SJCRH30 (cell line): ENCODE measurements at places on chromosomes 1 and 21.

GRCh38 chr1:167439301-167439988 lies 78.9 kb downstream of the CD247 start:
- peak; percentile 33 for DNase-seq

DNA sequence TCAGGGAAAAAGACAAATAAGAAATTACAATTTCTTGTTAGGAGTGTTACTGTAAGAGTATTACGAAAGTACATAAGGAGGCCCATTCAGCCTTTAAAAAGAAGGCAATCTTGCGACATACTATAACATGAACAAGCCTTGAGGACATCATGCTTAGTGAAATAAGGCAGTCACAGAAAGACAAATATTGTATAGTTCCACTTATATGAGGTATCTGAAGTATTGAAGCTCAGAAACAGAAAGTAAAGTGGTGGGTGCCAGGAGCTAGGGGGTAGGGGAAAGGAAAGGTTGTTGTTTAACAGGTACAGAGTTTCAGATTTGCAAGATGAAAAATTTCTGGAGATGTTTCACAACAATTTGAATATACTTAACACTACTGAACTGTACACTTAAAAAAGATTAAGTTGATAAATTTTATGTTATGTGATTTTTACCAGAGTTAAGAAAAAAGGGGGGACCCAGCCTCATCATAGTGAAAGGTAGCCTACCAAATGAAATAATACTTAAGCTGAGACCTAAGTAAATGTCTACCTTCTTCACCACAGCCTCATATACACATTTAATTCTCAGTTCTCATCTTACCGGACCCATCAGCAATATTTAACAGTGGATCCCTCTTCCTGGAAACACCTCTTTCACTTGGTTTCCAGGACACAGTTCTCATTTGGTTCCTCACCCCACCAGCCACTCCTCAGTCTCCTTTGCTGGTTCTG lies 19.5 kb downstream of the USP24 start:
- no peak for DNase-seq

- DNase-seq, result no peak
Observed at GRCh38 chr1:51506537-51506936, 12.5 kb downstream of the EPS15 start.

GRCh38 chr21:17708522-17709265 lies 96.0 kb upstream of the BTG3 start:
- DNase-seq, result no peak

- DNase-seq, result no peak
Observed at GRCh38 chr1:33397125-33397506, 33.8 kb downstream of the PHC2 start.

DNA sequence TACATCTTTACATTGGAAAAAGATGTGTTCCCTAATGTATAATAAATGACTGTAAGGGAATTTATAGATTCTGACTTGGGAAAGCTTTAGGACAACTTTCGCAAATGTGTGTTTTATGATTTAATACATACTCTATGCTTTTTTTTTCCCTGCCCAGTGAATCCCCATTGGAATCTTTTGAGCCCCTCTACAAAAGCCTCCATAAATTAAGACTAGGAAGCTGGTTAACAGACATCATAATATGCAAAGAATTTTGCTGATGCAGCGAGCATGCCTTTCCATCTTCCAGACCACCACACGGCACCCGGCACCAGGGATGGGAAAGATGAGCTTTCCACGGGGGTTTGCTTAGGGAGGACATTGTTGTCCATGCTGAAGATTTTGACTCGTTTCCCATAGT lies 156.1 kb upstream of the IVNS1ABP start:
- DNase-seq, result no peak

DNA sequence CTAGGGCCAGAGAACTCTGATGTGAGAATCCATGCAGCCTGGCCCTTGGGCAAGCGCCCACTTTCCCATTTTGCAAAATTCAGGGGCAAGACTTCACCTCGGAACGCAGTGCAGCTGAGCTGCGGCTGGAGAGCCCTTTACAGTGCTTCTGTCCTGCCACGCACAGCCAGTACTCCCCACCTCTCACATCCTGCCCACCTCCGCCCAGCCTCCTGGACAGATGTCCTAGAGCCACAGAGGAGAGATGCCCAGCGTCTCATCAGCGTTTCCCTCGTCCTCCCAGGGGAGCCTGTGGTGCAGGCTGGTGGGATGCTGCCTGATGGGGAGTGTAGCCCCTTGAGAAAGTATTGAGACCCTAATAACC lies 29.6 kb downstream of the RUNX3 start:
- no peak for DNase-seq

- DNase-seq, result no peak
Observed at GRCh38 chr1:152519851-152520250, 5.6 kb downstream of the CRCT1 start.

DNA sequence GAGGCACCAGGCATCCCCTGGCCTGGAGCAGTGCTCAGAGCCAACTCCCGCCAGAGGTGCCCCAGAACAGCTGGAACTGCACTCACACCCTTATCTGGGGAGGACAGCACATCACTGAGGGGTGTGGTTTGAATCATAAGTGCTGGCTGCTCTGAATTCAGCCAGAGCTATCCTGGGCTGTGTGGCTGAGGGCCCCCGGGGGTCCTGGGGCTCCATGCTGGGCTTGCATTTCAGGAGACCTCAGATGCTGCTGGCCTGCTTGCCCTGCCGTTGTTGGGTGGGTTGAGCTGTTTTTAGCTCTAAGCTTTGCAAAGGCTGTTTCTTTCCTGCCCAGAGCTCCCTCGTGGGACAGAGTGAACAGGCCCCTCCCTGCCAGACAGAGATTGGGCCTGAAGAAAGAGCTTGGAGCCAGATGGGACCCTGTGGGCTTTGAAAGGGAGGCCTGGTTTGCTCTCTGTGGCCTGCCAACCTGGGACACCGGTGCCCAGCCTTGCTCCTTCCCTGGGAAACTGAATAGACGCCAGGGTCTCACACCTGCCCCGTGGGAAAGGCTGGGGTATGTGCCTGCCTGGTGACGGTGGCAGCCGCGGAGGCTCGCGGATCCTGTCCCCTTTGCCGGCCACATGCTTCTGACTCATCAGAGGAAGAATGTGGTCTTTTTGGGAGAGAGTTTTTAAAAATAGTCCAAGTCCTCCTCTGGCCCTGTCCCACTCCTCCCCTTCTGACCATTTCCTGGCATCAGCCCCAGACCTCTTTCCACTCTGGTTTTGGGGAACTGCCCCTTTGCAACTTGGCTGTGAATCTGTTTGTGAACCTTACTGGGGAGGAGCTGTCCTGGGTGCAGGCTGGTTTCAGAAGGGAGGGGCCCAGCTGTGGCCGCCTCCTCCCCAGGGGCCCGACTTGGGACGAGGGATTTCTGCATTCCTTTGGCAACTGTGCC lies 30.0 kb downstream of the ARHGEF10L start:
- peak; percentile 72 for DNase-seq

DNA sequence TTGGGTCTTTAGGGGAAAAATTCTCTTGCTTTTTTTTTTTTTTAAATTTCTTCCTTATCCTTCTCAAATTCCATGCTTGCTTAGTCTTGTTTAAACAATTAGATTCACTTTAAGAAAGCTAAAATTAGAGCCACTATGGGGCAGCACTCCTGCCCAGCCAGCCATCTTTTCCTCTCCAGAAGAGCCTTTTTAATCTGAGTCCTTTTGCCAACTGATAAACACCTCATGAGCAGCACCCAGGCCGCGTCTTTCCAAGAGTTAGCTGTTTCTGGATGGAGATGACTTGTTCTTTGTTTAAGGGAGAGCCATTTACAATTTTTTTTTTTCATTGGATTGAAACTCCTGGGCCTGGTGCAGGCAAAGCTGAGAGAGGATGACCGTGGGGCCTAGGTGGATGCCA lies 53.3 kb upstream of the TSPAN2 start:
- DNase-seq, result no peak

GRCh38 chr1:53657891-53658396 lies 81.0 kb downstream of the GLIS1 start:
- no peak for DNase-seq

- DNase-seq, result no peak
Observed at GRCh38 chr1:226972931-226973330, 32.8 kb downstream of the COQ8A start.

DNA sequence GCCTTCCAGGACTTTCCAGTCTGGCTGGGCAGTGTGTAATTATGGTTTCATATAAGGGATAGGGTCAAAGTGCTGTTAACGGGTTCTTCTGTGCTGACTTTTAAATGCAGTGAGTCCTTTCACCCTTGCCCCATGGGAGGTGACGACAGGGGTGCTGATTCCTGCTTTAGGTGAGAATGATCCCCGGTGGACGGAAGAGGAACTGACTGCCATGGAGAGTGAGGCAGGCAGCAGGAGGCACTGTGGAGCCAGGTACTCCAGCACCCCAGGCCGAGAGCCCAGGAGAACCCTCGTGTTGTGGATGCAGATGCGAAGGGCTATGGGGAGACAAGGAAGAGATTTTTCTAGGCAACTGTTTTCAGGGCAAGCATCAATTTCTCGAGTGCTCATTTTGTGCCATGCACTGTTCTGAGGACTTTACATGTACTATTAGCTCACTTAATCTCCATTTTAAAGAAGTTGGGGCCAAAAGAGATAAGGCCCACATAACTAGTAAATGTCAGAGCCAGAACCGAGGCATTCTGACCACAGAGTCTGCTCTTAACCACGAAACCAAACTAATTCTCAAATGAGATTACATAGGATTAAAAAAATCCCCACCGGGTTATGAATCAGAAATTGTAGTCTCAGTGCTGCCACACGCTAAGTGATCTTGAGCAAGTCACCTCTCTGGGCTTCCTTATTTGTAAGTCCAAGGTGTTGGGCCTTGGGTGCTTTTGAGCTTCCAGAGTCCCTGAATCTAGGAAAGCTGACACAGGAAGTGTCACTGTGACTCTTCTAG lies 28.2 kb downstream of the STPG1 start:
- no peak for DNase-seq

GRCh38 chr1:226457307-226457712 lies 49.4 kb upstream of the PARP1 start:
- DNase-seq, result no peak

- DNase-seq, result no peak
Observed at GRCh38 chr21:42418886-42419285, 15.2 kb downstream of the UBASH3A start.

- no peak for DNase-seq
Observed at GRCh38 chr1:56403321-56403720, 176.0 kb downstream of the PLPP3 start.

GRCh38 chr1:61079296-61079897 lies 3.0 kb upstream of the NFIA start:
- peak; percentile 60 for DNase-seq

DNA sequence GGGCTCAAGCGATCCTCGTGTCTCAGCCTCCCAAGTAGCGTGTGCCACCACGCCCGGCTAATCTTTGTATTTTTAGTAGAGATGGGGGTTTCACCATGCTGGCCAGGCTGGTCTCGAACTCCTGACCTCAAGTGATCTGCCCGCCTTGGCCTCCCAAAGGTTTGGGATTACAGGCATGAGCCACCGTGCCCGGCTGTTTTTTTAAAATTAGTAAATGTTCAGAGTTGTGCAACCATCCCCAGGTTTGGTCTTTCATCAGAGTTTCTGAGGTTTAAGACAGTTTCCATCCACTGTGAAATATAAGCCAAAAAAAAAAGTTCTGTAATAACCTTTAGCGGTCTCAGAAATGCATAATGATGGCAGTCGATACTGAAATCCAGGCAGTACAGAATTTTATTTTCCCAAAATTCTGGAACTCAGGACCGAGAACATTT lies 550 bp upstream of the SYT11 start:
- DNase-seq, result no peak

DNA sequence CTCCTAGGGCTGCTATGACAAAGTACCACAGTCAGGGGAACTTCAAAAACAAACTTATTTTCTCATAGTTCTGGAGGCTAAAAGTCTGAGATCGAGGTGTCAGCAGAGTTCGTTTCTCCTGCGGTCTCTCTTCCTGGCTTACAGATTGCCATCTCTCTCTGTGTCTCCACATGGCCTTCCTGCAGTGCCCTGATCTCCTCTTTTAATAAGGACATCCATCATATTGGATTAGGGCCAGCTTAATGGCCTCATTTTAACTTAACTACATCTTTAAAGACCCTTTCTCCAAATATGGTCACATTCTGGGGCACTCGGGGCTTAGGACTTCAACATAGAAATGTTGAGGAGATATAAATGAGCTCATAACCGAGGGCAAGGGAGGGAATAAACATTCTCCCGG lies 12.2 kb downstream of the C1orf74 start:
- DNase-seq, result no peak

DNA sequence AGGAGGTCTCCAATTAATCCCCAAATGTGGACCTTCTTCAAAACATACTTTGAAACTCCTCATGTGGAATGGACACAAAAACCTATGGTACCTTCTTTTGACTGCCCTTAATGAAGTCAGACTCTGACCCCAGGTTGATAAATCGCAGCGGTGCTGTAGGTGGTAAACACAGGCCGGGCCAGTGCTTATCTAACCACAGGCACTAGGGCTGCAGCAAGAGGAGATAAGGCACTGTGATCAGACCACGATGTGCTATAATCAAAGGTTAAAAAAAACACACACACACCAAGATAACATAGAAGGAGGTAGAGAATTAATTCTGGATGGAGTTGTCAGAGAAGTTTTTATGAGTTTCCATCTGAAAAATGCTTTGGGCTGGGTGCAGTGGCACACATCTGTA lies 52.3 kb upstream of the SIPA1L2 start:
- DNase-seq, result no peak

- no peak for DNase-seq
Observed at GRCh38 chr1:114495486-114495885, 15.5 kb downstream of the TRIM33 start.

DNA sequence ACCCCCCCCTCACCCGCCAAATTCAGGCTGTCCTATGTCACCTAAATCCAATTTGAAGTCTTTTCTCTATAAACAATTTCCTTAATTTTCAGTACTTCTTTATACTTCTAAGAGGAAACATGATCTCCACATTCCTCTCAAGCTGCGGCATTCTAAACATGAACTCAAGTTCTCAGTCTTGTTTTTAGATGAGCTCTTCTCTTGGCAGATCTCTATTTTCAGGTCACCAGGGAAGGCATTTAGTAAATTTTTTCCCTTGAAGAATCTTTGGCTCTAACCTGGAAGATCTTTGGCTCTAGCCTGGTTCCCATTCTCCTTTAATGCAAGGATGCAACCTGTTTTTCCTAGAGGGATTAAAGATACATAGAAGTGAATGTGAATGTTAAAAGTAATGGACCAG lies 193.4 kb downstream of the ATG4C start:
- DNase-seq, result no peak

GRCh38 chr1:182122256-182122912 lies 60.9 kb upstream of the ZNF648 start:
- peak; percentile 88 for DNase-seq

- DNase-seq, result no peak
Observed at GRCh38 chr1:30274976-30275621, 448.3 kb downstream of the MATN1 start.
